GM04504 (cell line): ENCODE measurements at places on chromosomes 2 and 18.

DNA sequence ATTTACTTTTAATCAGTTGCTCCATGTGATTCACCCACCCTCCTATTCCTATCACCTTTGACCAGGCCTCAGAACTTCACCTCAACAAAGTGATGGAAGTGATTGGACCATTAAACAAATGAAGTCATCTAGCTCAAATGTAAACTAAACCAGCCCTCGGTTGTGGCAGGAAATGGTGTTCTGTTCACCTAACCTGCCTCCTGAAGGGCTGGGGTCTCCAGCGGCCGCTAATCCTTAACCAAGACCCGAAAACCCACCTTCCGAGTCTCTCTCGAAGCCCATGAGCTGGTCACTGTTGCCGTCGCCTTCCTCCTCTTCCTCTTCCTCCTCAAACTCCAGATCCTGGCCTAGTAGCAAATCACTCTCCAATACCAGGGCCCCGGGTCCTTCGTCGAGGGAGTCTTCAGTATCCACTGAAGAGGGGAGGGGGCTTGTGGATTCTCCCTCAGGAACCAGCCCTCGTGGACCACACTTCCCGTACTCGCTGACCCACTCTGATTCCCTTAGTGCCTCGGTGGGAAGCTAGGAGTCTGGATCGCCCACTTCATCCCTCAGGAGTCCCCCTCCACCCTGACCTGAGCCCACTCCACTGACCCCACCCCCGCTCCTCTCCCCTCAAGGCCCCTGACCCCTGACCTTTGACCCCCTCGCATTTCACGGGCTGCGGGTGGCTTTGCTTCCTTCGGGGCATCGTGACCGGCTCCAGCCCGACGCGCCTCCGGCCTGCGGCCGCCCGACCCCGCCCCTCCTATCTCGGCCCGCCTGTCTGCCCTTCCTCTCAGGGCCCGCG, 503 bp downstream of the ZNF513 start:
- no peak for DNase-seq

DNA sequence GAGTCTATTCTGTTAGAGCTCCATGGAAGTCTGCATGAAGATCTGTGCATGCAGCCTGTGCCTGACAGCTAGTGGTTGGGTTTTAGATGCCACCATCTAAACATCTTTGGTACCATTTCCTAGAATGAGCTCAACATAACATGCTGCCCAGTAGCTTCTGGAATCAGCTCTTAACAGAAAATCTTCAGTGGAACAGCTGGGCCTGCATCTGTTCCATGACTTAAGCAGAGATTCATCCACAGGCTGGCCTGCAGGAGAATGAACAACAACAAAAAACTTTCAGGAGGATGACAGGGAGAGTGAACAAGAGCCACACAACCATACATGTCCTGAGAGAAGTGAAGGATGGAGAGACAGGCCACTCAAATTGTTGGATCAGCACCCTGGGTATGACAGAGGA, 316.6 kb downstream of the RDH14 start:
- DNase-seq, result no peak

DNA sequence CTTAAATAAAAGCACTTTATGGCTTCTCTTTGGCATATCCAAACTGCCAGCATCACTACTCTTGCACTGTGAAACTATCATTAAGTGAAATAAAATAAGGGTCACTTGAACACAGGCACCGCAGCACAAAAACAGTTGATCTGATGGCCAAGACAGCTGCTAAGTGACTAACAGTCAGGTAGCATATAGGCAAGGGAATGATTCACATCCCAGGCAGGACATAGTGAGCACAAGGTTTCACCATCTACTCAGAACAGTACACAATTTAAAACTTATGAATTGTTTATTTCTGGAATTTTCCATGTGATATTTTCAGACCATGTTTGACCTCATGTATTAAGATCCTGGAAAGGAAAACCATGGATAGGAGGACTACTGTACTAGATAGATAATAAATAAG, 214.2 kb downstream of the MREG start:
- DNase-seq, result no peak

DNA sequence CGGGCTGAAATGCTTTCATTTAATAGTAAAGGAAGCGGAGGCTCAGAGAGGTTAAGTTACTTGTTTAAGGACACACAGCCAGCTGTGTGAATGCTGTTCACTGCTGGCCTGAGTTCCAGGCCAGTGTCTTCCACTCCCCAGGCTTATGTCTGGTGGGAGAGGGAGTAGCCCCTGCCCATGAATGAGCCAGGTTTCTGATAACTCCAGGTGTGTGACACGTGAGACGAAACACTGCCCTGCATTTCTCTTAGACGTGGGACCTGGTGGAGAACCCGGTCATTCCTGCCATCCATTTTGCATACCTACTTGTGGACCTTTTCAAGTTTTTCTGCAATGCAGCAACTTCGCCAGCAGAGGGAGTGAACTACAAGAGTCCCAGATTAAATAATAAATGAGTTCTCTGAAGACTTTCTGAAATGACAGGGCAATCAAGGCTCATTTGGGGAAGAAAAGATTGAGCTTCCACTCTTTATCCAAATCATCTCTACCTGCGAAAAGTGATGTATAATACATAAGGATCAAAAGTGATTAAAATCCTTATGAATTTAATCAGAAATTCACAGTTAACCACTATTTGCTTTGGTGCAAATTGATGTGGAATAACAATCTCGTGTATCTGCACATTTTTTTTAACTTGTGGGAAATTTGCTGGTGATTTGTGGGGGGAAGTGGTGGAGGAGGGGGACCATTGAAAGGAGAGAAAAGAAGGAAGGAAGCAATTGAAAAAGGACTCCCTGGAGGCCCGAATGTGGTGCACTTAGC, 79.4 kb upstream of the ASB18 start:
- peak; percentile 34 for DNase-seq

DNA sequence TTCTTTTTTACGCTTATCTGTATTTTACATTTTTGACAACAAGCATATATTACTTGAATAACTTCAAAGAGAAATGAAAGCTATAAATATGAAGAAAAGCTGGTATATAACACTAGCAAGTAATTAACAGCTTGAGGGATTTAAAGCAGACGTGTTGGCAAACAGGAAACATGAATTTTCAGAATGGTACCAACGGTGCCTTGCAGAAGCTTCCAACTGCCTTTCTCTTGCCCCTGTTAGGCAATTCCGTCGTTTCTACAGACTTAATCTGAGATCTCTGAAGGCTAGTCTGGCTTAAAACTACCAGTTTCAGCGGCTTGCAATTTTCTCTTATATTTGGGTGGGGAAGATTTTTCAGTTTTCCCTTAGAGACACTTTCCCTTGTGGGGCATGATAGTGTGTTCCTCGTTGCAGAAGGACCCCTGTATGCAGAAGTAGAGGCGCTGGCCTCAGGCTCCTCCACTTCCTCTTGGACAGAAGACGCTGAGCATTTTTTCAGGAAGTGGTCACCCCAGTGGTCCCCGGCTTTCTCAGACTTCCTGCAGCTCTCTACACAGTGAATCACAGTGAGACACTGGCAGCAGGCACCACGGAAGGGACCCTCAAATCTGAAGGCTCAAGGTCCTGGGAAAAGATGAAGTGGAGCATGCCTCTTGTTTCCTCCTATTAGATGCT, 56.2 kb upstream of the SLC16A14 start:
- DNase-seq, result no peak

- no peak for DNase-seq
These were observed 15.0 kb upstream of the KCNG2 start for GRCh38 chr18:79782566-79783308.

DNA sequence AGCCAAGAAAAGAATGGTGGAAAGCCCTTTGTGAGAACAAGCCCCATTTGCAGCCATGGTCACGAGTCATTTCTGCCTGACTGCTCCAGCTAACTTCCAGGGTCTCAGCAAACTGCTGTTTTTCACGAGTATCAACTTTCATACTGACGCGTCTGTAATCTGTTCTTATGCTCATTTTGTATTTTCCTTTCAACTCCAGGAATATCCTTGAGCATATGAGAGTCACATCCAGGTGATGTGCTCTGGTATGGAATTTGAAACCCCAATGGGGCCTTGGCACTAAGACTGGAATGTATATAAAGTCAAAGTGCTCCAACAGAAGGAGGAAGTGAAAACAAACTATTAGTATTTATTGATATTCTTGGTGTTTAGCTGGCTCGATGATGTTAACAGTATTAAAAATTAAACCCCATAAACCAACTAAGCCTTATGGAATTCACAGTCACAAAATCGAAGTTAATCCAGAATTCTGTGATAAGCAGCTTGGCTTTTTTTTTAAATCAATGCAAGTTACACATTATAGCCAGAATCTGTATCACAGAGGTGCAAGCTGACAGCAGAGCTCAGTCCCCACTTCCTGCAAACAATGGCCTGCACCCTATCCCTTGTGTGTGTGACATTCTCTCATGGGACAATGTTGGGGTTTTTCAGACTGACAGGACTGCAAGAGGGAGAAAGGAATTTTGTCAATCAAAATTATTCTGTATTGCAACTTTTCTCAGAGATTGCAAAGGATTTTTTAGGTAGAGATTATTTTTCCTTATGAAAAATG, 26.1 kb downstream of the SLC14A1 start:
- DNase-seq, result no peak
